ENCODE measurements at places on chromosomes 2 and 18.

- H3K4me3 ChIP-seq: no peak overlapping the region
- no peaks in the 10 kb centered on the region for H3K36me3 ChIP-seq
- no peak overlapping the region for H3K27ac ChIP-seq
- no peaks in the 10 kb centered on the region for H3K4me1 ChIP-seq
Measured at GRCh38 chr2:161703863-161704262, 79.6 kb downstream of the SLC4A10 start.

DNA sequence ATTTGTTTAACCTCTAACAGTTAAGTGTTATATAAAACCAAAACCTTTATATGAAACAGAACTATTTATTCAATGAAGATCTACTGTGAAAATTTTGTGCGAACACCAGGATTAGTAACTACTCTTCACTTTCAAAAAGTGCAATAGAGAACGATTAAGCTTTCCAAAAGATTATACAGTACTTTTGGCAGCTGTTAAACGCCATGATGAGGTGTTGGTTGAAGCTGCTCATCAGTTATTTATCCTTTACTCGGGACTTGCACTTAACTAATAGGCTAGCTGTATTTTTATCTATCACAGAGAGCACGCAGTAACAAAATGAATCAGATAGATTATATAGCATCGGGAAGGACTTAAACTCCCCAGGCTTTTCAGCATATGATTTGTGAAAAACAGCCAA, 113.6 kb downstream of the GCA start:
- no peaks in the 10 kb centered on the region for H3K27me3 ChIP-seq
- no peaks in the 10 kb centered on the region for H3K36me3 ChIP-seq
- no peak for DNase-seq
- H3K4me1 ChIP-seq: no peaks in the 10 kb centered on the region

- no peak overlapping the region for H3K4me3 ChIP-seq
- H3K27ac ChIP-seq: no peak overlapping the region
- DNase-seq: no peak
Measured at GRCh38 chr2:149903626-149904025, 316.1 kb upstream of the MMADHC start.

GRCh38 chr2:5869936-5870335, 177.8 kb downstream of the SOX11 start:
- H3K4me1 ChIP-seq: no peaks in the 10 kb centered on the region
- H3K36me3 ChIP-seq: no peaks in the 10 kb centered on the region
- no peak overlapping the region for H3K4me3 ChIP-seq
- no peaks in the 10 kb centered on the region for H3K27me3 ChIP-seq
- H3K27ac ChIP-seq: no peak overlapping the region
- DNase-seq: no peak

DNA sequence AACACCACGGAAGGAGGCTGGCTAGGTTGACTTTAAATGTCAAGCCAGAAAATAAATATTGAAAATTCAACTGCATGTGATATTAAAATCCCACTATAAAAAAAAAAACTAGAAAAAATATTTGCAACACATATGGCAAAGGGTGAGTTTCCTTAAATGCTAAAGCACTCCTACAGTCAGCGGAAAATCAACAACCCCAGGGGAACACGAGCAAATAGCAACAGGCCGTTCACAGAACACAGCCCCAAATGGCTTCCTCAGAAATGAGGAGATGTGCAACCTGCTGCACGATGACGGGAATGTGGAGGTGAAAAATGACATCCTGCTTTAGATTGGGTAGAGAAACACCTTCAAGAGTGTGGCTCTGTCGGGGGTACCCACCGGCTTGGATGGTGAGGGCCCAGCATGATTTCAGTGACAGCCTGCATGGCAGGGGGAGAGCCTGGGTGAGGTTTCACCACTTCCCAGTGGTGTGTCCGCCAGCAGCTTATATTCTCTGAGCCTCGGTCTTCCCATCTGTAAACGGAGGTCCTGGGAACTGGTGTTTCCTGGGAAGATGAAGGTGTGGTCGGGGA, 157.9 kb upstream of the GLI2 start:
- no peak overlapping the region for H3K4me3 ChIP-seq
- H3K27ac ChIP-seq: no peak overlapping the region
- peaks cover 6% of the 10 kb centered on the region for H3K4me1 ChIP-seq
- DNase-seq: no peak
- H3K27me3 ChIP-seq: no peaks in the 10 kb centered on the region
- H3K36me3 ChIP-seq: no peaks in the 10 kb centered on the region
